Non-pigmented ciliary epithelial cell (primary cell): ENCODE measurements at places on chromosomes 12 and 14.

- peak; percentile 44 for DNase-seq
Measured at GRCh38 chr12:11576104-11576503, 73.4 kb upstream of the ETV6 start.

- peak; percentile 91 for DNase-seq
Measured at GRCh38 chr12:94640134-94640928, 10.0 kb downstream of the TMCC3 start.

DNA sequence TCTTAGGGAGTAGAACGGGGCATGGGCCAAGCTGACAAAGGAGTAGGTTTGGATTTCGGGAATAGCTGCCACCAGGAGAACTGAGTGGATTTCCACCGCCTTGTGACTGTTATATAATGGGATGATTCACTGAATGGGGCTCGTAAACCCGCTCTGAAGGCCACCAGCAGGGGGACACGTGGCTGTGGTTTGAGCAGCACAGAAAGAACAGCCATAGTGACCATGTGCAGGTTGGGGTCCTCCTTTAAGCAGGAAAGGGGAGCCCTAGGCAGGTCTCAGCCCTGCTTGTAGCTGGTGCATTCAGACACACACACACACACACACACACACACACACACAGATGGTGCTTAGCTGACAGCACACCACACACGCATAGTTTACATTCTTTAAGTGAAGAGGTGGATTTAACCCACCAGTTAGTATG is 8.6 kb upstream of the ASB2 start:
- peak; percentile 78 for DNase-seq

DNA sequence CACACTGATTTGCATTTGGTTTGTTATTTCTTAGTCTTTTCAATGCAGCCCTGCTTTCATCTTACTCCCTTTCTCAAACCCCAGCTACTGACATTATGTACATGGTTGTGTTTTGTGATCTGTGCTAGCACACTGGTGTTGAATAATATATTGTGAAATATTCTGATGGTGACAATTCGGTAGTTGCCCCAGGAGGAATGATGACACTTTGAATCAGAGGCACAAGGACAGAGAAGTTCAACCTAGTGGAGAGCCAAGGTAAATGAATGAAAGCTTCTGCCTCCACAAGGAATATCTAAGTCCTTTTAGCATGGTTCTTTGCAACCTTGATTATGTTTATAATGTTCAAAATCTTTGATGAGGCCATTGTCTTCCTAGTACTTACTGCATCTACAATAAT is 159.9 kb downstream of the PDE3A start:
- DNase-seq: no peak

GRCh38 chr14:104776961-104777807 is 18.4 kb downstream of the AKT1 start:
- no peak for DNase-seq

- DNase-seq: no peak
Measured at GRCh38 chr12:31773223-31773750, 44.5 kb upstream of the AMN1 start.

DNA sequence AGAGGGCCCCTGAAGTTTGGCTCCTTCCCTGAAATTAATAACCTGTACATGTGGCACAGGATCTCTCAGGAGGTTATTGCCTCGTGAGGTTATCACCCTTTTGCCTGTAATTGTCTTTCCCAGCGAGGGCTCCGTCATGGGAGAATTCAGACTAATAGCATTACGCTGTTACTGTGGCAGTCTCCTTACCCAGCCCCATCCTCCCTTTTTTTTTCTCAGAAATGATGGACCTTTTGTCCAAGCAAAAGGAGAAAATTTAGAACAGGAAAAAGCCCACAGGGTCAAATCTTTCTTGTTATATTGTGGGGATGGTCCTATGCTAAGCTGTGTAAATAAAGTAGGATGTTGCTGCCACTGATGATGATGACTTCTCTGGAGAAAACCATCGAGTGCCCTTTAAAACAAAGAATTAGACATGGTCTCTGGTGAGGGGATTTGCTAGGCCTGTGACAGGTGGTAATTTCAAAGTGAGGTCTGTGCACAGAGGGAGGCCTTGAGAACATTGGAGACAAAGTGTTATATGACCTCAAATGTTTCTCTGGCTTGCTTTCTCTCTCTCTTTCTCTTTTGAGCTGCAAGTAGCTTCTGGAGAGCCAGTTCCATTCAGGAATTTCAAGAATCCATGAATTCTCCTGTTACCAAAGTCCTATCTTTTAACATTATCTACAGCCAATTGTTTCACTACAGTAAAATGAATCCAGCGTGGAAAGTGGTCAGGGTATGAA is 357.2 kb downstream of the BMP4 start:
- no peak for DNase-seq

DNA sequence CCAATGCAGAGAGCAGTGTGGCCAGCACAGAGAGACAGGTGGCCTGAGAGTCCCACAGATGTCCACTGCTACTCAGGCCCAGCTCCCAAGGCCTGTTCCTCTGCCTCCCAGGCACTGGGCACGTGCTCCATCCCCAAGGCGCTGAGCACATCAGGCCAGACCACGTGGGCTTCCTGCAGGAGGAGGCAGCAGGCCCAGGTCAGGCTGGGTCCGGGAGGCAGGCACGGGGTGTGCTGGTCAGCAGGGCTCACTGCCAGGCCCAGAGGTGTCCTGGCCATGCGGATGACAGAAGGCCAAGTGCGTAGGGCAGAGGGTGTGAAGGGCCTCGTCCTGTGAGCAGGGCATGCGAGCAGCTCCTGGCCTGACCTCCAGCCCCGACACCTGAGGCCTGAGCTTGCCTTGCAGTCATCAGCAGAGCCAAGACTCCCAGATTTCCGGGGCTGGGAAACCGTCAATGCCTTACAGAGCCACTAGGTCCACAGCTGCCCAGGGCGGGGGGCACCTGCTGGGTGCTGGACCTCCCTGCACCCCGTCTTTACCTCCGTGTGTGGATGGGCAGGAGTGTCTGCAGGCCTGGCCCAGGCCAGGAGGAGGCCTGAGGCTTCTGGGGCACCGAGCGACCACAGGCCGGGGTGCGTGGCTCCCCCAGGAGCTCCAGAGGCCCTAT is 14.9 kb downstream of the TRMT61A start:
- DNase-seq: no peak

- DNase-seq: no peak
Measured at GRCh38 chr12:101877806-101878242, 444 bp downstream of the DRAM1 start.

- DNase-seq: no peak
Measured at GRCh38 chr14:29220566-29220965, 454.0 kb downstream of the FOXG1 start.

DNA sequence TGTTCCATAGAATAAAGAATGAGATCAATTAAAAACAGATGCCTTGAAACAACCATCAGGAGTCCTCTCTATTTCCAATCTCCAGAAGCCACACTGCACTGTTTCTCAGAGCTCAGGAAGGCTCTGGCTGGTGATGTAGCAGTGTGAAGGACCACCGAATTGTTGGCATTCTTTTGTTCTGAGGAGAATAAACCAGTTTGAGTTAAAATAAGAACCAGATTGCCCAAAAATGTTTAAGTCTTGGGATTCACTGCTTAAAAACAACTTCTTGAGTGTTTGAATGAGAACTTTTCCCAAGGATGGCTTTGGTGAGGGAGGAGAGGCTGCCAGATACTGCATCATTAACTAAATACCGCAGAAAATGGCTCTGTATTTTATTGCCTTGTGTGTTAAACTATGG is 341.2 kb downstream of the C12orf75 start:
- DNase-seq: no peak

DNA sequence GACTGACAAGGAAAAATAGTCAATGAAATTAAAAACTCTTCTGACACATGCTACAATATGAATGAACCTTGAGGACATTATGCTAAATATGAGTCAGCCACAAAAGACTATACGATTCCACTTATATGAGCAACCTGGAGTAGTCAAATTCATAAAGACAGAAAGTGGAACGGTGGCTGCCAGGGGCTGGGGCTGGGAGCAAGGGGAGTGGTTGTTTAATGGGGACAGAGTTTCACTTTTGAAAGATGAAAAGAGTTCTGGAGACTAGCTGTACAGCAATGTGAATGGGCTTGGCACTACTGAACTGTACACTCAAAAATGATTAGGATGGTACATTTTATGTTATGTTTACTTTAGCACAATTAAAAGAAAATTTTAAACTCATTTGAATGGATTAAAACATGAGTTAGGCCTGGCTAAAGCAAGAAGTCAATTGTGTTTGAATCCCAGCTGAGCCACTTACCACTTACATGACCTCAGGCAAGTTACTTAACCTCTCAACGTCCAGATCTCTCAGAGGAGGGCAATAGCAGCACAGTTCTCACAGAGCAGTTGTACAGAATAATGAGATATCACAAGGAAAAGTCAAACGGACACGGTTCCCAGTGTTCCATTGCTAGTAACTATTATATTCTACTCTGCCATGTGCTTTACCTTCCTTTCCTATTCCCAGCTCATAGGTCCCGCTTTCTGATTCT is 102.5 kb downstream of the SPTSSA start:
- no peak for DNase-seq

DNA sequence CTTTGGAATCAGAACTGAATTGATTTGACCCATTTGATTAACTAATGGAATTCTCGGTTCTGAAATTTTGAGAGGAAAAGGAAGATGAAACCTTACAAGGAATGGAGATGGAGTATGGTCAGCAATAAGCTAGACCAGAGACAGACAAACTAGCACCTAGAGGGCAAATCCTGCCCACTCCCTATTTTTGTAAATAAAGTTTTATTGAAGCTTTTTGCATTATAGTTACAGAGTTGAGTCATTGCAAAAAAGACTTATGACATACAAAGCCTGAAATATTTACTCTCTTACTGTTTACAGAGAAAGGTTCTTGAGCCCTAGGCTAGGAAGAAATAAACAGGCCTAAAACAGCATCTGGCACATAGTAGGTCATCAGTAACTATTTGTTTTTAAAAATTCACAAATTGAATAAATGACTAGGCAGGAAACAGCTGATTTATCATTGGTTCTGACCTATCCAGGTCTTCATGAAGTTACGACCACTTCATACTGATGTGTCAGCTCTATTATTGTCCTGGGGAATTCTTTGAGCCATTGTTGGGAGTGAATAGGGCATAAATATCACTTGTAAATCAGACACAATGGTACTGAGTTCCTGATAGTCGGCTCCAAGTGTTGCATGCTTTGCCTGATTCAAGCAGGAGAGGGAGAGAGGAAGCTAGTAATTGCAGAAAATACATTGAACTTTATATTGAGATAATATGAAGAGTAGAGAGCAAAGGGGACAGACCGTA is 14.6 kb upstream of the STAB2 start:
- DNase-seq: no peak

DNA sequence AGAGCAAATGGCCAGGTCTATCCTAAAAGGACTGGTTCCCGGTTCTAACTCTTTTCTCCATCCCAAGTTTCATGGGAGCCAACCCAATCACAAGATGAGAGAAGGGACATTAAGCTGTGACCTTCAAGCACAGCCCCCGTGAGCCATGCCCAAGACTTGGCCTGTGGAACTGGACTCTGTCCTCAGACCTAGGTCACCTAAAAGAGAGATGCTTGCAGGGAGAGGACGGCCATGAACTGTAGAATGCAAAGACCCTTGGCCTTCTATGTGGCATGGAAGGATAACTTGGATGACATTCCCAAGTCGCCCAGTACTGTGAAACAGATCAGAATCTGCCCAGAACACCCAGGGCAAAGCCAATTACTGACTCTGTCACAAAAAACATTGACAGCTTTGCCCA is 263.5 kb downstream of the DPF3 start:
- no peak for DNase-seq

DNA sequence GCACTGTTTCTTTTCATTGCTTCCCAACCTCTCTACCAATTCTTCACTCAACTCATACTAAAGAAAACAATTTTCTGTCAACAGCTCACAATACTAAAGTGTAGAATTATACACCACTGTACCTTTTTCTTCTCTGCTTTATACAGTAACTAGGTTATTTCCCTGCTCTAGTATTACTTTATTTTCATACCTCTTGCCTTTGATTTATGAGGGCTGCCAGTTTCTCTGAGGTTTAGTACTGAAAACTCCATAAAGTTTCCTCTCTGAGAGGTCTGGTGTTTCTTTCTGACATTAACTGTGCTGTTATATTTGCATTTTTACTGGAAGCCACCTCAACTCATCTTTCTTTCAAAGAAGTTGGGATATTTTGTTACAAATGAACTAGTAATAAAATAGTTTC is 63.0 kb upstream of the GRIP1 start:
- DNase-seq: no peak

- no peak for DNase-seq
Measured at GRCh38 chr12:109804820-109805761, 28.1 kb downstream of the TRPV4 start.

- DNase-seq: no peak
Measured at GRCh38 chr14:106551265-106551664, 1024.9 kb downstream of the TMEM121 start.

GRCh38 chr14:51260225-51260624 is 20.2 kb downstream of the TMX1 start:
- no peak for DNase-seq

GRCh38 chr12:51189790-51190355 is 16.9 kb upstream of the TFCP2 start:
- no peak for DNase-seq

DNA sequence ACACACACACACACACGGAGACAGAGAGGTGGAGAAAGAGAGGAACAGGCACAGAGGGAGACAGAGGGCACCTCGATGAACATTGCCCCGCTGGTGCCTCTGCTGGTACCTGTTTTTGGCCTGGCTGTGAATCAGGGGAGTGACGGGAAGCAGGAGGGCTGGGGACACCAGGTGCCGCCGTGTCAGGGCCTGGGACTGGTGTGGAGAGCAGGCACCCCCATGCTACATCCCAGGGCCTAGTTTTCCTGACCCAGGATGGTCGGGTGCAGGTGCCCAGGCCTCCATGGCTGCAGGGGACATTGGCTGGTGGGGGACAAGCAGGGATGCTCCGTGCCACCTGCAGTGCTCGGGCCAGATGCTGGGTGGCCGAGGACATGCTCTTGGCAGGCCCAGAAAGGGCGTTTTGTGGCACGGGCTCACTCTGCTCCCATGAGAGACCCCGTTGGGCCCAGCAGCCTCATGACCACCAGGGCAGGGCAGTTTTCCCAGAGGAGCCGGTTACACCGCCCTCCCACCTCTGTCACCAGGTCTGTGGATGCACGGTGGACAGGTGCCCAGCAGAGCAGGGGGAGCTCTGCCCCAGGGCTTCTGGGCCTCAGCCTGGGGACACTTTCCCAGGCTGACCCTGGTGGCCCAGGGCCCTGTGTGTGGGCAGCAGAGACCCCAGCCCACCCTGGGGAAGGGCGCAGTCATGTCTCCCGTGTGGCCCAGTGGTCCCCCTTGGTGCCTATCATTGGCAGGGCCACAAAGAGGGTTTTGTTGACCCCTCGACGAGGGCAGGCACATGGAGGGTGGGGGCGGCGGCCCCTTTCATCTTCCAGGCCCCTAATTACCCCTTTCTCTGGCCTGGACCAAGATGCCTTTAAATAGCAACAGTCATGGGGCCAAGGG is 207.5 kb upstream of the RTL1 start:
- no peak for DNase-seq

- peak; percentile 40 for DNase-seq
Measured at GRCh38 chr12:56941299-56942017, 7.2 kb upstream of the SDR9C7 start.

DNA sequence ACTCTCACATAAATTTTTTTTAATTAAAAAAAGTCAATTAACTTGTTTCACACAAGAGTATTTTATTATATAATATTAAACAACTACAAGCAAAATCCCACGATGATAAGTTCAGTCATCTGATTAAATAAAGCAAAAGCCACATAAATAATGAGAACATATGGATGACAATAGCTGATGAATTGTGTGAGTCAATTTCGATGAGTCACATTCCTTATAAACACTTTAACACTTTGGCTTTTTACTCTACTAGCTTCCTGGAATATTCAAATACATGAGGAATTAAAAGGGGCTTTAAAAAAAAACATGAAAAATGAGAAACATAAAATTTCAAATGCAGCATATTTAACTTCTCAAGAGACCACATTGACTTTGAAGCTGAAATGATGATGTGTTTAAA is 95.3 kb downstream of the BCAT1 start:
- no peak for DNase-seq
